Epithelial cell of prostate (primary cell): ENCODE measurements at places on chromosomes 1 and 21.

- no peak for DNase-seq
These were observed 504.6 kb upstream of the NR5A2 start for GRCh38 chr1:199522936-199523335.

- no peak for DNase-seq
These were observed 121.6 kb upstream of the IRF2BP2 start for GRCh38 chr1:234731569-234732085.

DNA sequence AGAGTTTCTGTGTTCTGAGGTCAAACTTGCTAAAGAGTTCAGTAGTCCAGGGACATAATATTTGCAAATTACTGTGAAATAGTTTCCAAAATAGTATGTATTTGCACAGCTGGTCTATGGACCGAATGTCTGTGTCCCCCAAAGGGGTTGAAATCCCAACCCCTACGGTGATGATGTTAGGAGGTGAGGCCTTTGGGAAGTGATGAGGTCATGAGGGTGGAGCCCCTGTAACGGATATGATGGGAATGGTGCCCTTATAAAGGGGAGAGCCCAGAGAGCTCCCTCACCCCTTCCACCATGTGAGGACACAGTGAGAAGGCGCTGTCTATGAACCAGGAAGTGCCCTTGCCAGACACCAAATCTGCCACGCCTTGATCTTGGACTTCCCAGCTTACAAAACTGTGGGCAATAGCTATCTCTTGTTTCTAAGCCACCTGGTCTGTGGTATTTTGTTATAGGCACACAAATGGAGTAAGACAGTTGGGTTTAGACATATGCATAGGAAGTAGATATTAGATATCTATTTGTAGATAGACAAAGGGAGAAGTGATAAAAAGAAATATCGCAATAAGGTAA is 21.7 kb downstream of the RNF187 start:
- no peak for DNase-seq

GRCh38 chr1:2595261-2595811 is 8.8 kb downstream of the PRXL2B start:
- DNase-seq = no peak

DNA sequence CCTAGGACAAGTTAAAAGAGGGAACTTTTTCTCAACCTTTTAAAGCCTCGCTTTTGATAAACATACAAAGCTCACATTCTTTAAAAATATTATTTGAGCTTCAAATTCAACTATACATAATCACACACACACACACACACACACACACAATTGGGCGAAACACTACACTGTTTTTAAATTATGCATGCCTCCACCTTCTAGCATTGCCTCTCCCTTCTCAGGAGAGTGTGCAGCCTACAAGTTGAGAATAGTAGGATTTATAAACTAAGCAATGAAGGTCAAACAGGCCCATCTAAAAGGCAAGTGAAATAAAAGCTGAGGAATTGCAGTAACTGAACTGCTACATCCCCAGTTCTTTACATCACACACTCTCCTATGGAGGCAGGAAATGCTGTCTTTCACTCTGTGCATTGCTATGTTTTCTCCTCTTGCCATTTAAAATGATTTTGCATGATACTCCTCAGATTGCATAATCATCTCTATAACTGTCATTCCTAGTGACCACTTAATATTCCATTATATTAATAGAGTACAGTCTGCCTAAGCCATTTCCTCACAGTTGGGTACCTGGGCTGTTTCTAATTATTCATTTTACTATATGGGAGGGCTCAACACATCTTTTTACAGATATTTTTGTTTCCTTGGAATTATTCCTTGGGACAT is 92.5 kb upstream of the KCNE2 start:
- DNase-seq = no peak

DNA sequence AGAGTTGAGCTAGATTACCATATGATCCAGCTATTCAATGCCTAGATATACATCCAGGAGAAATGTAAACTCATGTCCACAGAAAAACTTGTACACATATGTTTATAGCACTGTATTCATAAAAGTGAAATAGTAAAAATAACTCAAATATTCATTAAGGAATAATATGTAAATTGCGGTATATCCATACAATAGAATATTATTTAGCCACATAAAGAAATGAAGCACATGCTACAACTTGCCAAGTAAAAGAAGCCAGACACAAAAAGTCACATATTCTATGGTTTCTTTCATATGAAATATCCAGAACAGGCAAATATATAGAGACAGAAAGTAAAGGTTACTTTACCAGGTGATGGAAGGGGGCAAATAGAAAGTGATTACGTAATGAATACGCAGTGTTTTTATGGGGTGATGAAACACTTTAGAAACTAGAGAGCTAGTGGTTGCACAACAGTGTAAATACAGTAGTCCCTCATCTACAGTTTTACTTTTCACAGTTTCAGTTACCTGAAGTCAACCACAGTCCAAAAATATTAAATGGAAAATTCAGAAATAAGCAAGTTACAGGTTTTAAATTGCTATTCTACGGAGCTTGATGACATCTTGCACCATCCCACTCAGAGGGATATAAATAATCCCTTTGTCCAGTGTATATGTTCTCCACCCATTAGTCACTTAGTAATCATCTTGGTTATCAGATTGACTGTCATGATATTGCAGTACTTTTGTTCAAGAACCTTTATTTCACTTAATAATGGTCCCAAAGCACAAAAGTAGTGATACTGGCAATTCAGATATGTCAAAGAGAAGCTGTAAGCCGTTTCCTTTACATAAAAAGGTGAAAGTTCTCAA is 62.3 kb downstream of the ZNF644 start:
- DNase-seq = peak; percentile 20

DNA sequence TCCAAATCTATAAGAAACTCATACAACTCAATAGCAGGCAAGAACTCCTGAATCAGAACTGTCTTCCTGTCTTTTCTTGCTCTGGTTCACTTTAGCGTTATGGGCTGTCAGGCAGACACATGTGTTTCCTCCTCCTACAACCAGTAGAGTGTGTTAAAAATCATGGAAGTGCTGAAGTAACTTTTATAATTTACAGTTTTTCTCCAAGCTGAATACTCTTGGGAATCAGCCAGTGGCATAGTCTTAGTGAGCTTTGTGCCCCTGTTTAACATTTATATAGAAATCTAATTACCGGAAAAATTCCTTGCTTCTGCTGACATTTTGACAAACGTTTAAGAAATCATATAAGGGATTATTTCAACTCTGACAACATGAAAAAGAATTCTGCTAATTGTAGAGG is 113.1 kb upstream of the RGS18 start:
- DNase-seq = no peak

- no peak for DNase-seq
These were observed 37.7 kb downstream of the SH3GLB1 start for GRCh38 chr1:86741947-86742572.

GRCh38 chr1:226656601-226657277 is 82.3 kb downstream of the ITPKB start:
- peak; percentile 59 for DNase-seq

- DNase-seq = no peak
These were observed 62.4 kb upstream of the POU2F1 start for GRCh38 chr1:167158111-167158812.

GRCh38 chr1:99240621-99241020 is 23.7 kb upstream of the PLPPR4 start:
- no peak for DNase-seq

DNA sequence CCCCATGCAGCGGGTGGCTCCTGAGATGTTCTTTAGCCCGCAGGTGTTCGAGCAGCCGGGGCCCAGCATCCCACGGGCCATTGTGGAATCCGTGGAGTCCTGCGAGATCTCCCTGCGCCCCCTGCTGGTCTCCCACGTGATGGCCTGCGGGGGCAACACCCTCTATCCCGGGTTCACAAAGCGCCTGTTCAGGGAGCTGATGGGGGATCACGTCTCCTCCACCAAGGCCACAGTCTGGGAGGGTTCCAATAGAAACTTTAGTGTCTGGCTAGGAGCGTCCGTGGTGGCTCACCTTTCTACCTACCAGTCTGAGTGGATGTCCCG is 71.0 kb downstream of the ACTL8 start:
- no peak for DNase-seq

- peak; percentile 40 for DNase-seq
These were observed 6.3 kb upstream of the TNNT2 start for GRCh38 chr1:201383647-201384405.

DNA sequence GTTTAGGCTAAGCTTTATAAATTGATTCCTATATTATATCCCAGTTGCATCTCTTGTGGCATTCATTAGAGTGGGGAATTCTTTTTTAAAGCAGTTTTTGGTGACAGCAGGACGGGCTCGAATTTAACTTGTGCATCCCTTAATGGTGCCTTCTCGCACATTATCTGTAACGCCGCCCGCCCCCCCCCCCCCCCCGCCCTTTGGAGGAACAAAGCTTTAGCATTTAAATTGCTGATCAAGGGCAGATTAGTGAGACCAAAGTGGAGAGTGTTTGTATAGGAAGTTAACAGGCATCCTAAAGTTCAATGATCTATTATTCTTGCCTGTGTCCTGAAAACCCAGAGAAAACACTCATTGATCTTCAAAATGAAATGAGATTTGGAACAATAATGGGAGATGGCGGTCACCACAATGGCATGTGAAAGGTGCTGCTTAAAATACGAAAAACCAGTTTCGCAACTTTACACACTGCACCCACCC is 2.2 kb downstream of the LMO4 start:
- no peak for DNase-seq

DNA sequence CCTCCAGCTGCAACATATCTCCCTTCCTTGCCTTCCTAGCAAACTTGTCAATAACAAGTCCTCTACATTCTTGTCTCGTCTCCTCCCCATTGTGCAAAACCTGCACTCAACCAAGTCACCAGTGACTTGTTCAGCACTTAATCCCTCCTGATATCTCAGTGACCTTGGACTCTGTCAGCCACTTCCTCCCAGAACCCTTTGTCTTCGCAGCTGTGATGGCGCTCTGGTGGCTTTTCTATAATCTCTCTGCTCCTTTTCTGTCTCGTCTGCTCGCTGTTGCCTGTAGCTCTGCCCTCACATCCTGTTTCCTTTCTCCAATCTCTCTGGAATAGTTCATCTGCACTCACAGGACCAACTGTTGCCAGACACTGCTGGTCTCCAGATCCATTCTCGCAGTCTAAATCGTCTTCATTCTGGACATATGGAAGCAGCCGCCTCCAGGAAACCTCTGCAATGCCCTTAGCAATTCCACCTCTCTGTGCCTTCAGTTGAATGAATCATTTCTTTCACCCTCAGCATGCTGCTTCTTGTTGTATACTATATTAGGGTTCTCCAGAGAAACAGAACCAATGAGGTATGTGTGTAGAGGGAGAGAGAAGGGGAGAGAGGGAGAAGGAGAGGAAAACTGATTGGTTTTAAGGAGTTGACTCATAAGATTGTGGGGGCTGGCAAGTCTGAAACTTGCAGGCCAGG is 17.4 kb upstream of the IFNAR2 start:
- peak; percentile 56 for DNase-seq

- DNase-seq = no peak
These were observed 89.2 kb upstream of the GRIK3 start for GRCh38 chr1:37123276-37124115.

GRCh38 chr1:231068762-231069161 is 28.7 kb upstream of the FAM89A start:
- DNase-seq = no peak

DNA sequence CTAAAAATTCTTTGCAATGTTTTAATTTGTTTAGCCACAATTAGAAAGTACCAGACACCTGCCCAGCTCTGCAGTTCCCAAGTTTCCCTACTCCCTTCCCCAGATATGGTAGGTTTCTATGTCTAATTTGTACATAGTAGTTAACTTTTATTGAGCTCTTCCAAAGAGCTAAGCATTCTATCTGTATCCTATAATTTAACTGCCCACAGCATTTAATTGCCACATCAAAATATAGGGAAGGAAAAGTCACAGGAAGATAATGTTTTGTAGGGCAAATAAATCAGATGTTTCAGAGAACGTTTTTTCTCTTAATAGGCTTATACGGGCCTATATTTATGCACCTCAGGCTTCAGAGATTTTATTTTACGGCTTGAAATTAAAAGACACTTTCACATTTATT is 15.7 kb upstream of the FMO3 start:
- no peak for DNase-seq

GRCh38 chr1:97691325-97691724 is 229.5 kb downstream of the DPYD start:
- no peak for DNase-seq

GRCh38 chr1:37001703-37002102 is 32.6 kb downstream of the GRIK3 start:
- no peak for DNase-seq

- no peak for DNase-seq
These were observed 60.4 kb downstream of the MRPS6 start for GRCh38 chr21:34133802-34134201.

GRCh38 chr1:51690285-51690961 is 73.5 kb downstream of the OSBPL9 start:
- DNase-seq = peak; percentile 90

DNA sequence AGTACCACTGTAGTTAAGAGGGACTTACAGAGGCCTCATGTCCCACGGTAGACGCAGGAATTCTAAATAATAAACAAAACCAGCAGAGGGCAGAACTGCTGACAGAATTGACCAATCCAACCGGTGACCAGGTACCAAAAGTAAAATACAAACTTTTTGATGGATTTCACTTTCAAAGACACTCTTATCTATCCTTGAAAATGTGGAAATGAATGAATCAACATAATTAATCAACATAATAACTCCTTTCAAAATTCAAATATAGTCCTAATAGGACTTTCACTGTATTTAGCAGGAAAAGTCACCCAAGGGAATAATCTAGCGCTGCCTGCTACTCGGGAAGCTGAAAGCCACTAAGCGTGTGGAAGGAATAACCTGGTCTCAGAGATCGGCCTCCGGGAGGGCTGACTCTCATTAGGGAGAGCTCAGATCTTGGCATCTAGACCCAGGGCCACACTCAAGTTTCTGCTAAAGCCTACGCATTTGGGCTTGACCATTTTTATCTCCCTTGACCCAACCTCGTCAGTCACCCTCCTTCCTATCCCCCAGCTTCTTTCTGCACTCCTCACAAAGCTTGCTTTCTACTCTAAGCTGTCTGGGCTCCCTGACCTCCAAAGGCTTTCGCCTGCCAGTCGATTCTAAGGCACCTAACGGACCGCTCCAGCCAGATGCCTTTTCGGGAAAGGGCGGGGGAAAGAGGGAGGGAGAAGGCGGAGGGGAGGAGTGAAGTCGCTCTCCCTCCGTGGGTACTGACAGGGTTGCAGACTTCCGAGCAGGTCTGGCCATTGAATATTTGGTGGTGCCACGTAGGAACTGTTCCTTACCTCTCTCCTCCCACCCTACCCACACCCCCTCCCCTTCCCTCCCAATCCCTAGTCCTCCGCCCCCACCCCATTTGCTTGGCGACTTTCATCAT is 1.6 kb downstream of the COL11A1 start:
- no peak for DNase-seq

DNA sequence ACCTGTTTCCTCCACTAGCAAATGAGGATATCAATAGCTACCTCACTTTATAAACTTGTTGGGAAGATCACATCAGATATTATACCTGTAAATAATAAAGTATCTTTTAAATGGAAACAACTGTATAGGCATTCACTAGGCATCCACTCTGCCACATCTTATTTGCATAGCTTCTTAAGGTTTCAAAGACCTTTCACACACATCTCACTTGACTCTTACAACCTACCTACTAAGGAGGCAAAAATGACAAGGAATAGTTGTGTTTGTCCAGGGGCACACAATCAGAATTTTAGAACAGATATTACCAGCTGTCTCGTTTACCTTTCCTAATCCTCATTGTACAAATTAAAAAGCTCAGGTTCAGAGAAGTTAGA is 51.5 kb downstream of the VANGL2 start:
- DNase-seq = no peak
